NCI-H226 (cell line): ENCODE measurements at places on chromosomes 1 and 21.
A peak's percentile ranks its signal among the peaks of the same experiment; 100 is the strongest.

DNA sequence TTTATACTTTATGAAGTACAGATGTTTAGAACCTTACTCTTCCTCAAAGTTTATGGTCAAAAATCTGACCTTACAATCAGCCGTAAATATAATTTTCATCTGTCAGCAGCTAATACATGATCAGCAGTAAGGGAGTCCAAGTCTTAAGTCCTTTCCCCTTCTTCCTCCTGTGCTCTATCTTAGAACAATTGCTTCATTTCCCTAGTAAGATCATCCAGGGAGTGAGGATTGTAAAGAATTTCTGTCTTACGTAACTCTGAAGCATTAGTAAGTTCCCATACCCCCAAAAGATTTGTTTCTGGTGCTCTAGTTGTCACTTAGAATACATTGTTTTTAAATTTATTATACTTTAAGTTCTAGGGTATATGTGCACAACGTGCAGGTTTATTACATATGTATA lies 2.1 kb downstream of the SETDB1 start:
- peak; percentile 2 for DNase-seq

GRCh38 chr1:183881387-183882131 lies 76.6 kb downstream of the RGL1 start:
- peak; percentile 91 for DNase-seq

GRCh38 chr1:166953491-166953890 lies 21.8 kb downstream of the ILDR2 start:
- DNase-seq, result no peak

- DNase-seq, result no peak
These were observed 7.0 kb upstream of the STMN1 start for GRCh38 chr1:25913206-25913605.

DNA sequence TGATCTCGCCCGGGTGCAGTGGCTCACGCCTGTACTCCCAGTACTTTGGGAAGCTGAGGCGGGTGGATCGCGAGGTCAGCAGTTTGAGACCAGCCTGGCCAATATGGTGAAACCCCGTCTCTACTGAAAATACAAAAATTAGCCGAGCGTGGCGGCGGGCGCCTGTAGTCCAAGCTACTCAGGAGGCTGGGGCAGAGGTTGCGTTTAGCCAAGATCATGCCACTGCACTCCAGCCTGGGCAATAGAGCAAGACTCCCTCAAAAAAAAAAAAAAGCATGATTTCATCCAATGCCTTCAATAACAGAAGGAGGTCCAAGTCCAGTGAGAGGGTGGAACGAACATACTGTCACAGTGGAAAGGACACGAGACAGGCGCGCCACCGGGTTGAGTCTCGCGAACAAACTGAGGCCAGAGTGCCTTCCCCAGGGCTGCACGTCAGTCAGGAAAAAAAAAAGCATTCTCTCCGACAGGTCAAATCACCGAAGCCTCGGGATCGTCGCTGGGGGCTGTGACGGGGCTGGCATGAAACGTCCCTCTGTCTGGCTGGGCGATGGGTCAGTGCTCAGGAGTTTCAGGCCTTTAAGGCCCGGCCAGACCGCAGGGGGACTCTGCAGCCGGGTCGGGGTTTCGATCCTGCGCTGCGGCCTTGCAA lies 8.4 kb upstream of the CROCC start:
- DNase-seq, result no peak

DNA sequence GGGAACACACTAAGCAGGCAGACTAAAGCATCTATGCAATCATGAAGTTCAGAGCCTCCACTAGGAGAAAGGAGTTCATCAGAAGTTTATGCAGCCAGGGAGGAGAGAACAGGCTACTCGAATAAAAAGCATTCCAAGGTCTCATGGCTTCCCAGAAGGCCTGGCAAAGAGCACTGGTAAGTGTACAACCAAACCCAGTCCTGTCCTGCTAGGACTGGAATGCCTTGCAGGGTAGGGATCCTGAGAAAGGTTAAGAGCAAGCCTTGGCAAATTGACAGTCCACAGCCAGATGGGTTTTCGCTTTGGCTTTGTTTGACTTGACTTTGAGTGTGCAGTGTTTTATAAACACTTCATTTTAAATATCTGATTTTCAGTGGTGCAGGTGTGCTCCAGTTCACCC lies 133.6 kb upstream of the ATP1B1 start:
- DNase-seq, result no peak

DNA sequence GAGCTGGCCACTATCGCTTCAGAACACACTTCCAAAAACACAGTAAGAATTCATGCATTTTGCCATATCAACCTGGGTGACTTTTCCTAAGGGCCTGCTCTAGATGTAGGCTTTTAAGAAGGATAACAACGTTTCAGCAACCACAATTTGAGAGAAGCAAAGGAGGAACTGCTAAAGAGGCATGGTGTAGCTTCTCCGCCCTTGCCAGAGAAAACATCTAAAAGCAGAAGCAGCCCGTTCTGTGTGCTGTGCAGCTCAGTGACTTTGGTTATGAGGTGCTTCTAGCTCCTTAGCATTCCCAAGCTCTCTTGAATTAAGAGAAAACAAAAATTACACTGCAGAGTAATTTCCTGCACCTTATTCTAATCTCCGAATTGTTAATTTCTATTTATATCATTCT lies 2.7 kb downstream of the PER3 start:
- DNase-seq, result no peak

- no peak for DNase-seq
These were observed 5.3 kb downstream of the UHMK1 start for GRCh38 chr1:162502928-162503327.

- DNase-seq, result no peak
These were observed 27.7 kb downstream of the DSTYK start for GRCh38 chr1:205183676-205184335.
